Thymus (tissue), 14 donors: ENCODE measurements at places on chromosomes 5 and 9.

GRCh38 chr5:1540831-1541701, 17.3 kb upstream of the LPCAT1 start:
- H3K4me3 ChIP-seq, result no peak overlapping the region
- H3K4me1 ChIP-seq, result peaks cover 10% of the 10 kb centered on the region
- H3K36me3 ChIP-seq, result no peaks in the 10 kb centered on the region

DNA sequence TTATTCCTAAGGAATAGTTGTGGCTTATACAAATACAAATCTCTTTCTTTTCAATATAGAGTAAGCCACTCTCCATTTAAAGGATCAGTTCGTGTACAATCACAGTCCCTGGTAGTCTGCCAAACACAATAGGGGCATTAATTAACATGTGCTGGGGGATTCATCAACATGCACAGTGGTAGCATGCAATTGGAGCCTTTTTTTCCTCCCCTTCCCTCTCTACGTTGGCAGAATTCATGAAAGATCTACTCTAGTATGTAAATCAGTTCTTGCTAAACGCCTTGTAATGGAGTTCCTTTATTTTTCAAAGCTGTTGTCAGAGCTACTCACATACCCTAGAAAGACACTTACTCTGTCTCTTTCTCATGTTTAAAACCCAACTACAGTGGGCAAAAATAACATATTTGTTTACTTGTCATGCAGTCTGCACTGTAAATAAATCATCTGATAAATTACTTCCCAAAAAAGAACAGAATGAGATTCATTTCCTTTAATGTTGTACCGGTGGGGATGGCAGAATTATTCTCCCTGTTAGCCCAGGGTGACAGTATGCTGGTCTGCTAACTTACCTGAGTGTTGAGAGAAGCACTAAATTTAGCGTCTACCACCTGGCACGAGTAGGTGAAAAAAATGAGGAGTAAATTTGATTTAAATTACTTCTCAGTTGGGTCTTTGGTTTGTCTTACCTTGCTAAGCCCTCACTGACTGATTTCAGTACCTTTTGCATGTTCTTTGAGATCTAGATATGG, 341.5 kb upstream of the CCNH start:
- H3K4me1 ChIP-seq, result no peaks in the 10 kb centered on the region
- H3K27ac ChIP-seq, result no peak overlapping the region
- no peak overlapping the region for H3K4me3 ChIP-seq
- H3K36me3 ChIP-seq, result no peaks in the 10 kb centered on the region
- DNase-seq, result no peak
- H3K27me3 ChIP-seq, result no peaks in the 10 kb centered on the region

- H3K4me3 ChIP-seq, result no peak overlapping the region
- H3K4me1 ChIP-seq, result no peaks in the 10 kb centered on the region
- no peak overlapping the region for H3K27ac ChIP-seq
- H3K27me3 ChIP-seq, result no peaks in the 10 kb centered on the region
- DNase-seq, result no peak
- H3K36me3 ChIP-seq, result no peaks in the 10 kb centered on the region
Observed at GRCh38 chr9:91764661-91765060, 185.4 kb downstream of the ROR2 start.

DNA sequence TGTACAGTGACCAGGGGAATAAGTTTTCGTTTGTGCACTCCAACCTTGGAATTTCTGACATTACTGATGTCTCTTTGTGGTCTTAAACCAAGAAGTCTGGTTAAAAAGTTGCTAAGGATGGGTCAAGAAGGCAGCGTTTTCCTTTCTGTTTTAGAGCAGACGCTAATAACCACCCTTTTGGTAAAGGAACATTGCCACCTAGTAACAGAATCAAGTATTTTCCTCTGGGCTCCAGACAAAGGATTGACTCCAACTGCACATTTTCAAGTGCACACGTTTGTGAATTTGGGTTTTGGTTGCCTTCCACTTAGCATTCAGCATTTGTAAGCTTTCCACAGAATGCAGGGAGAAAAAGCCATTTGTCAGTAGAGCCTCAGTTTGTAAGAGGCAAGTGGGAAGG, 22.2 kb upstream of the CEP78 start:
- no peak overlapping the region for H3K4me3 ChIP-seq
- H3K27ac ChIP-seq, result no peak overlapping the region
- H3K36me3 ChIP-seq, result no peaks in the 10 kb centered on the region
- H3K27me3 ChIP-seq, result no peaks in the 10 kb centered on the region

DNA sequence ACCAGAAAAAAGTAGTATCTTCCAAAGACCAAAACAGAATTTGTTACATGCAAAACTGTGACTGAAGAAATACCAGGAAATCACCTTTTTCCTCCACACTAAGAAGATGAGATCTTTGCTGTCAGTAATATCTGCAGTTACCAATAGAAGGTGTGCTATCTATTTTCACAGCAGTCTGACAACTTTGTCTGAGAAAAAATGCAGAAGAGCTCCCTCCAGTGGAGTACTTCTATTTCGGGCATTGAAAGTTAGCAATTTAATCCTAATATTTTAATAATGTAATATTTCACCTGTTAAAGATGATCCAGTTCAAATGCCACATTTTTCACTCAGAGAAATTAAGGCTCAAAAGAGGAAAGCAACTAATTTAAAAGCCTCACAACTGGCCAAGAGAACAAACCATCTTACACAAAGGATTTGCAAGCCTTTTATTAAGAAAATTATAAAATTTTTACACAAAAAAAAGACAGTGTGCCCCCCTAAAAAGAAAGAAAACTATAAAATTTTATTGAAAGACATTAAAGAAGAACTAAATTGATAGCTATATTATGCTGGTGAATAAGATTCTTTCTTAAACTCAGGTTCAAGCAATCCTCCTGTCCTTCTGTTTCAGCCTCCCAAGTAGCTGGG, 50.6 kb downstream of the DEPDC1B start:
- H3K4me1 ChIP-seq, result no peaks in the 10 kb centered on the region
- no peak overlapping the region for H3K27ac ChIP-seq
- H3K36me3 ChIP-seq, result peaks cover 3% of the 10 kb centered on the region
- H3K27me3 ChIP-seq, result no peaks in the 10 kb centered on the region
- peak; percentile 11 for DNase-seq

DNA sequence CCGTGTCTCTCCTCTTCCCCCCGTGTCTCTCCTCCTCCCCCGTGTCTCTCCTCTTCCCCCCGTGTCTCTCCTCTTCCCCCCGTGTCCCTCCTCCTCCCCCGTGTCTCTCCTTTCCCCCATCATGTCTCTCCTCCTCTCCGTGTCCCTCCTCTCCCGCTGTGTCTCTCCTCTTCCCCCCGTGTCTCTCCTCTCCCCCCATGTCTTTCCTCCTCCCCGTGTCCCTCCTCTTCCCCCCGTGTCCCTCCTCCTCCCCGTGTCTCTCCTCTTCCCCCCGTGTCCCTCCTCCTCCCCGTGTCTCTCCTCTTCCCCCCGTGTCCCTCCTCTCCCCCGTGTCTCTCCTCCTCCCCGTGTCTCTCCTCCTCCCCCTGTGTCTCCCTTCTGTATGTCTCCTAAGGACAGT, 12.8 kb upstream of the RNU6ATAC start:
- DNase-seq, result no peak
- no peak overlapping the region for H3K27ac ChIP-seq
- no peaks in the 10 kb centered on the region for H3K36me3 ChIP-seq
- H3K4me1 ChIP-seq, result peaks cover 3% of the 10 kb centered on the region
- H3K4me3 ChIP-seq, result no peak overlapping the region

- H3K36me3 ChIP-seq, result no peaks in the 10 kb centered on the region
- H3K4me3 ChIP-seq, result no peak overlapping the region
- H3K27ac ChIP-seq, result peak overlapping the region; percentile 1
- H3K27me3 ChIP-seq, result peaks cover 7% of the 10 kb centered on the region
- no peak for DNase-seq
Observed at GRCh38 chr9:94586814-94587213, 6.8 kb downstream of the FBP2 start.
